ENCODE measurements at places on chromosomes 1 and 21.

- DNase-seq: no peak
Observed at GRCh38 chr1:29223521-29223920, 7.2 kb downstream of the MECR start.

DNA sequence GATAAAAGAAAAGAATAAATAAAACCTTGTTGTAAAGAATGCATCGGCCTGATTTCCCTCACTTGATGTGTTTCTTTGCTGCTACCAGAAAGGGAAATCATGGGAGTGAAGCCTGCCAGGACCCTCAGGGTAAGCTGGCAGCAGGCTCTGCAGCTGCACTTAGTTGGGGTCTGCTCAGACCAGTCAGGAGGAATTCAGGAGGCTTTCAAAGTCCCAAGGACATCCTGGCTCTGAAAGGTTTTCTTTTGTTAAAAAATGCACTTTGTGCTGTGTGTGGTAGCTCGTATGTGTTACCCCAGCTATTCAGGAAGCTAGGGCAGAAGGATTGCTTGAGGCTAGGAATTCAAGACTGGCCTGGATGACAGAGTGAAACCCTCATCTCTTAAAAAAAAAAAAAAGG lies 254.8 kb downstream of the ZNF648 start:
- DNase-seq: no peak

DNA sequence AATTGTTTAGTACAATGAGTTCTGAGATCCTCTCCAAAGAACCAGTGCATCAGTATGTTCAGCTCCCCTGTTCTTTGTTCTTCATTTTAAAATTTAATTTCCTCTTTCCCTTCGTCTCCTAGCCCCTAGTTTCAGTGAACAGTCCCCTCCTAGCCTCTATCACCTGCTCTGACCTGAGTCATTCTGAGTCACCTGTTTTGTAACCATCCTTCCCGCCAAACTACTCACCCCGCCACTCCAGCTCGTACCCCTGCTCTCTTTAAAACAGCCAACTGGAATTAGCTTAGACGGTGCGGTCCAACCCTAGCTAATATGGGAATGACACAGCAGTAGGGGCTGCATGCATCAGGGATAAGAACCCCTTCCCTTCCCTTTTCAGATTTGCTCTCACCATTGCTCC lies 16.8 kb upstream of the ERVH48-1 start:
- DNase-seq: no peak

DNA sequence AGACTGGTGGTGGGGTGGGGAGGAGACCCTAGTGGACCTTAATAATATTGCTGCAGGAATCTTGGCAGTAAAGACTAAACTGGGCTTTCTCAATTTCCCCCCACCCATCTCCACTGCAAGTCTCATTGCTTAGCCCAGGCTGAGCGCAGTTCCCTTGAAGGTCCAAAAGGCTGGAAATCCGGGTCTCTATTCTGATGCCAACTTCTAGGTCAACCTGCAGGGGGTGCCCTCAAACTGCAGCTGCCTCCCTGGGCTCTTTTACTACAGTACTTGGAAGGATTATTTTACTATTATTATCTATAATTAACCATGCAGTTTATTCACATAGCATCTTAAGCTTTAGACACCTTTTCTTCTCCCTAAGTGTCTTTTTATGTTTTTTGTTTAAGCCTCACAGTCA lies 85.4 kb upstream of the WARS2 start:
- DNase-seq: no peak

DNA sequence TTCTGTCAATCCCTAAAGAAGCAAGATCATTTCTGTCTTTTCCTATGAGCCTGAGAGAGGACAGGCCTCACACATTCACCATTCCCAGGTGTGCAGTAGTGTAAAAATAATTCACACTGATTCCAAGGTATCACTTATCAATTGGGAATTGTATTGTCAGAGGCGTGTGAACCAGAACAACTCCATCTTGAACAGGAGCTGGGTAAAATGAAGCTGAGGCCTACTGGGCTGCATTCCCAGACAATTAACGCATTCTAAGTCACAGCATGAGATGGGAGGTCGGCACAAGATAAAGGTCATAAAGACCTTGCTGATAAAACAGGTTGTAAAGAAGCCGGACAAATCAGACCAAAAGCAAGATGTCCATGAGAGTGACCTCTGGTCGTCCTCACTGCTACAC lies 239.2 kb downstream of the SMYD3 start:
- DNase-seq: no peak

- DNase-seq: peak; percentile 30
Observed at GRCh38 chr1:170114906-170115305, 30.9 kb upstream of the NTMT2 start.

GRCh38 chr1:233587958-233588799 lies 25.7 kb upstream of the KCNK1 start:
- DNase-seq: no peak

- no peak for DNase-seq
Observed at GRCh38 chr1:237740846-237741245, 149.9 kb downstream of the ZP4 start.

GRCh38 chr1:221868593-221869303 lies 126.9 kb upstream of the DUSP10 start:
- DNase-seq: no peak

GRCh38 chr21:46551636-46552241 lies 53.1 kb downstream of the S100B start:
- no peak for DNase-seq
